ENCODE measurements at places on chromosomes 11 and 22.

DNA sequence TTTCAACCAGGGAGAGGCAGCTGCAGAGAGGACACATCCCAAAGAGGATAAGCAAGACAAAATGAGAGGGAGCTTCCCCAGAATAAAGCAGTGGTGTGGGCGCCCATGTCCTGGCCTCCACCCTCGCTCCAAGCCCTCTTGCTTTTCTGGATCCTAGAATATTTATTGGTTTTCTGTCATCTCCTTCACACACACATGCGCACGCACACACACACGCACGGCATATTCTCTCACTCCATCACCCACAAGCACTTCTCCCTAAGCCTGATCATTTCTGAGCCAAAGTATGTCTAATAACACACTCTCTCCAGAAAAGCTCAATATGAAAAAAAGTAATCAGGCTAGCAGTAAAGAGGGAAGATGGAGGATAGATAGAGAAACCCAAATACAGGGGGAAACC is 7.6 kb downstream of the IGSF9B start:
- H3K4me1 ChIP-seq, result peaks cover 92% of the 10 kb centered on the region
- no peaks in the 10 kb centered on the region for H3K36me3 ChIP-seq
- no peak for DNase-seq
- H3K27ac ChIP-seq, result peak overlapping the region; percentile 67
- peaks cover 35% of the 10 kb centered on the region for H3K27me3 ChIP-seq

DNA sequence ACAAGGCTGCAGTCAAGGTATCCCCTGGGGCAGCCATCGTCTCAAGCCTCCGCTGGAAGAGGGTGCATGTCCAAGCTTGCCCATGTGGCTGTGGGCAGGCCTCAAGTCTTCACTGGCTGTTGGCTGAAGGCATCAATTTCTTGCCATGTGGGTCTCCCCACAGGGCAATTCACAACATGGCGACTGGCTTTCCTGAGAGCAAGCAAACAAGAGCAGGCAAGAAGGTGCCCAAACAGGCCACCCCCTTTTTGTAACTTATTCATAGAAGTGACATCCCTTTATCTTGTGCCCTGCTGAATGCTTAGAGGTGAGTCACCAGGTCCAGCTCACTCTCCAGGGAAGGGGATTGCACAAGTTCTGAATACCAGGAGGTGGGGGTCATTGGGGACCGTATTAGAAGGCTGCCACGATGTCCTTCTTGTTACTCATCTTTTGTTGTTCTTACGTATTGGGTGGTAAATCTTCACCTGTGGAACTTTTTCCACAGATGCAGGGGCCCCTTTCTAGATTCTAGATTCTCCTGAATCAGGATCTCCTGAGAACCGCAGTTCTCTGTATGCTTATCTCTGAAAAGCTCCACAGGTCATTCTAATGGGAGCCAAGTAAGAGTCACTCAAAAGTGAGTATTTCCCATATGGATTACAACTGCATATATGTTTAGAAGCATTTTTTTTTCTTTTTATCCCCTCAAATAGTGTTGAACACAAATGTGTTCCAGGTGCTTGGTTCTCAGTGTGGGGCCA is 44.2 kb upstream of the MICAL2 start:
- H3K4me1 ChIP-seq, result peaks cover 37% of the 10 kb centered on the region
- no peak for DNase-seq
- no peak overlapping the region for H3K4me3 ChIP-seq
- H3K36me3 ChIP-seq, result no peaks in the 10 kb centered on the region
- H3K27me3 ChIP-seq, result peaks cover 5% of the 10 kb centered on the region

DNA sequence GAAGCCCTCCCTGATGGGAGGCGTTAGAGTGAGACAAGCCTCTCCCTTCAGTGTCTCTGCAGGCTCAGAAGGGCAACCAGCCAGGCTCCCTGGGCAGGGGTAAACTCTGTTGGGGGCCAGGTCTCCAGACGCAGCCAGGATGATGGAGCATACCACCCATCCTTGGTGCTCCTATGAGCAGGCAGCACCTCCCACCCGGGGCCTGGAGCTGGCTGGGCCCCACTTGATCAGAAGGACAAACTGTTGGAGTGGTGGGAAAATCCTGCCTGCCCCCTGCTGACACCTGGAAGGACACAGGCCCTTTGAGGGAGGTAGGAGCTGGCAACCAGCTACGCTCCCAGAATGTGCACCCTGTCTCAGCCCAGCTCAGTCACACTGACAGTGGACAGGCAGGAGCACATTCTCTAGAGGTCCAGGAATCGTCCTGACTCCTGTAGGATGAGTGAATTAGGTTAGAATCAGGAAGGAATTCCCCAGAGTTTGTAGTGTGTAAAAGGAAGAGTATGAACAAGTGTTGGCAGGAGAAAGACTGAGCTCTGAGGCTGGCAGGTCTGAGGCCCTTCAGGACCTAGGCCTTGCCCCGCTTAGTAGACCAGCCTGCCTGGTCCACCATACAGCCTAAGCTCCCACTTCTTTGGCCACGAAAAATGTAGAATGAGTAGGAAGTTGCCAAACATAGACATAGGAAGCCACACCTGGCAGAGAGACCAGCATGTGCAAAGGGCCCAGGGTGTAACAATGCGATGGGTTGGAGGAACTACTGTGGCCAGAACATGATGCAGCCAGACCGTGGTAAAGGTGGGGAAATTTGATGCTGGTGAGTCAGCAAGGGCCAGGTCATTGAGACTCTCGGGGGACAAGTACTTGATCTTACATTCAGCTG is 19.1 kb downstream of the ARHGEF17 start:
- peaks cover 2% of the 10 kb centered on the region for H3K27me3 ChIP-seq
- peaks cover 8% of the 10 kb centered on the region for H3K36me3 ChIP-seq
- H3K4me1 ChIP-seq, result peaks cover 98% of the 10 kb centered on the region
- no peak for DNase-seq
- peak overlapping the region; percentile 5 for H3K4me3 ChIP-seq

GRCh38 chr11:105960252-105961245 is 61.5 kb downstream of the MSANTD4 start:
- H3K4me3 ChIP-seq, result no peak overlapping the region
- H3K36me3 ChIP-seq, result no peaks in the 10 kb centered on the region
- no peak overlapping the region for H3K27ac ChIP-seq
- peaks cover 10% of the 10 kb centered on the region for H3K4me1 ChIP-seq
- peak; percentile 15 for DNase-seq

GRCh38 chr11:75279273-75279672 is 38.7 kb downstream of the TPBGL start:
- H3K36me3 ChIP-seq, result no peaks in the 10 kb centered on the region
- no peak for DNase-seq
- H3K4me1 ChIP-seq, result peaks cover 9% of the 10 kb centered on the region
- peaks cover 4% of the 10 kb centered on the region for H3K27me3 ChIP-seq

DNA sequence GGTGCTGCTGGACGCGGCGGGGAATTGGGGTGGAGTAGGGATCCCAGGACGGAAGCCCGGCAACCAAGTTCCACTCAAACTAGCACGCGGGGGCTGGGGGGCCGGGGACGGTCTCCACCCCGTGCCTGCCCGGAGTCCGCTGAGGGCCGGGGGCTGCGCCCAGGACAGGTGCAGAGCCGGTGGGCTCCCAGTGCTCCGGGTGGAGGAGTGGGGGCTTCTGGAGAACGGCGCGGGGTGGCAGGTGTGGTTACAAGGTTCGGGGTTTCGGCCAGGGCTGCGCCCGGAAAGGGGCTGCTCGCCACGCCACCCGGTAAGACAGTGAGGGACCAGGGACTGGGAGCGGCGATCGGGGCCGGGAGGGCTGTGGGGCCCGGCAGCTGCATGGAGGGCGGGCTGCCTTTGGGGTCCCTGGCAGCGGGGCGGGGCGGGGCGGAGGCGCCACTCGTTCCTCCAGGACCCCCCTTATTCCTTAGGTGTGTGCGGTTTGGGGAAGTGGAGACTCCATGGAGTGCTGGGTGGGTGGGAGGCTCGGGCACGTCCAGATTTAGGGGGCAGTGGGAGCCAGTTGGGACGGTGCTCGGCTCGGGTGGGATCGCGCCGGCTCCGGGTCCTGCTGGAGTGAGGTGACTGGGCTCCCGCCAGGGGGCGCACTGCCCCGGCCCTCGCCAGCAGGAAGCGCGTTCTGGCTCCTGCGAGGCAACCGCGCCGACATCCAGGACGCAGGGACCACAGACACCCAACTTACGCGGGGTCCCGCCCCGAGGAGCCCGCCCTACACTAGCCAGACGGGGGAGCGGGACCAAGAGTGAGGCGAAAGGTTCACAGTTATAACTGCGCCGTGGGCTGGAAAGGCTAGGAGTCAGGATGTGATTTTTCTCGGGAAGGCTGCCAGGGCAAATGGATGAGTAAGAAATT is 868 bp downstream of the TSPAN18 start:
- H3K27me3 ChIP-seq, result peaks cover 4% of the 10 kb centered on the region
- H3K4me3 ChIP-seq, result peak overlapping the region; percentile 88
- peaks cover 64% of the 10 kb centered on the region for H3K4me1 ChIP-seq
- H3K27ac ChIP-seq, result peak overlapping the region; percentile 66
- H3K36me3 ChIP-seq, result no peaks in the 10 kb centered on the region

DNA sequence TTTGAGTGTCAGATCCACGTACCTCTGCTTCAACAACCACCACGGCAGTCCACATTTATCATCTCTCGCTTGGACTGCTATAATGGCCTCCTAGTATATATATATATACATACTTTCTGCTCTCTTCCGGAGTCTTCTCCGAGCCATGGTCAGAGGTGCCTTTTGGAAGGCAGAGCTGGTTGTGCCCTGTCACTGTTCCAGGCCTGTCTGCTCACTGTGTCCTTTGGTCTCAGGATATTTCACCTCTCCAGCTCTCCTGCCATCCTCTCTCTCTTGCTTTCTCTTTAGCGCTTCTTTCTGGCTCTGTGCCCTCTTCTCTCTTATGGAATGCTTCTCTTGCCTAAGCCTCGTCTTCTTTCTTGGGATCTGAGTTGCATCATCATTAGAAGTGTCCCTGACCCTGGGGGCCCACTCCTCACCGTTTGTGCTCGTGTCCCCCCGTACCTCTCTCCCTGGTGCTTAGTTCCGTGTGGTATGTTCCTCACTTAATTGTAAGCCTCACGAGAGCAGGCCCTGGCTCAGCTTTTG is 86.1 kb upstream of the RASSF10 start:
- H3K4me3 ChIP-seq, result no peak overlapping the region
- DNase-seq, result no peak

GRCh38 chr22:41648432-41648831 is 27.3 kb downstream of the XRCC6 start:
- H3K4me3 ChIP-seq, result no peak overlapping the region
- DNase-seq, result no peak
- H3K27me3 ChIP-seq, result no peaks in the 10 kb centered on the region
- peaks cover 76% of the 10 kb centered on the region for H3K36me3 ChIP-seq
- no peaks in the 10 kb centered on the region for H3K4me1 ChIP-seq

GRCh38 chr11:83156996-83157593 is at the start of gene PCF11:
TSS of gene PCF11 (plus strand) at chr11:83157131. CDS start at chr11:83157440, 309 bp downstream.
- DNase-seq, result no peak
- H3K27ac ChIP-seq, result peak within 1 kb of the TSS; percentile 100
- H3K4me3 ChIP-seq, result peak within 1 kb of the TSS; percentile 100
- peaks cover 26% of the 10 kb centered on the region for H3K36me3 ChIP-seq
- no peaks in the 10 kb centered on the region for H3K27me3 ChIP-seq

DNA sequence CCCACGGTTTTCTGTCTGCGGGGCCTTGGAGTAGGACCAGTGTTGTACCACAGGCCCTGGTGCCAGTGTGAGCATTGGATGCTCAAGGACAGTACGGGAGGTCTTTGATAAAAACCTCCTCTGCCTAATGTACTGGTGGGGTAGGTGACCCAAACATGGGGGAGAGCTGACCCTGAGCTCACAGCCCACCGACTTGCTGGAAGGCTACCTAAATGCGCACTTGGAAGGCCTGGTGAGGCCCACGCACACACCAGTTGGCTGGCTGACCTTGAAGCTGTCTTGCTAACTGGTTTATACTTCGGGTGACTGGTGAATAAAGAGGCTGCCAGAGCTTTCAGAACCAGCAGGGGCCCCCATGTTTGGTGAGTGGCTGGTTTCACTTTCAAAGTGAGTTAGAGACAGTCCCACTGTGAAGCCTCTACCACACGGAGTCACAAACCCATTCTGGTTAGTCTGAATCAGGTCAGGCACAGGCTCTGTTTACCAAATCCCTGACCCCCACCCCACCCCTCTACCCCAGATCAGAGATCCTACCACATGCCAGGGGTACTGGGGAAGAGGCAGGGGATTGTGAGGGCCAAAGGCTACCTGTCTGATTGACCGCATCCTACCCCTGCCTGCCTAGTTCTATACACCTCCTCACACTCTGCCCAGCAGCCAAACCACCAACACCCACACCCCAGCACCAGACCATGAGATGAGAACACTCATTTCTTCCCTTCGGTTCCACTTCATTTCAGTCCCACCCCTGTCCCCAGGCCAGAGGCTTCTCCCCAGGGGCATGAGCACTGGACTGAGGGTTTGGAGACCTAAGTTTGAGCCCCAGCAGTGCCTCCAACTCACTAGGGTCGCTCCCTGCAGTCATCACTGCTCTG is 12.7 kb upstream of the IL2RB start:
- peaks cover 23% of the 10 kb centered on the region for H3K27me3 ChIP-seq
- DNase-seq, result no peak
- H3K4me3 ChIP-seq, result no peak overlapping the region
- no peak overlapping the region for H3K27ac ChIP-seq

- DNase-seq, result no peak
- H3K36me3 ChIP-seq, result no peaks in the 10 kb centered on the region
- H3K4me1 ChIP-seq, result no peaks in the 10 kb centered on the region
- H3K4me3 ChIP-seq, result no peak overlapping the region
- no peak overlapping the region for H3K27ac ChIP-seq
- H3K27me3 ChIP-seq, result peaks cover 17% of the 10 kb centered on the region
Measured at GRCh38 chr11:11450744-11451362, 97.8 kb upstream of the CSNK2A3 start.

DNA sequence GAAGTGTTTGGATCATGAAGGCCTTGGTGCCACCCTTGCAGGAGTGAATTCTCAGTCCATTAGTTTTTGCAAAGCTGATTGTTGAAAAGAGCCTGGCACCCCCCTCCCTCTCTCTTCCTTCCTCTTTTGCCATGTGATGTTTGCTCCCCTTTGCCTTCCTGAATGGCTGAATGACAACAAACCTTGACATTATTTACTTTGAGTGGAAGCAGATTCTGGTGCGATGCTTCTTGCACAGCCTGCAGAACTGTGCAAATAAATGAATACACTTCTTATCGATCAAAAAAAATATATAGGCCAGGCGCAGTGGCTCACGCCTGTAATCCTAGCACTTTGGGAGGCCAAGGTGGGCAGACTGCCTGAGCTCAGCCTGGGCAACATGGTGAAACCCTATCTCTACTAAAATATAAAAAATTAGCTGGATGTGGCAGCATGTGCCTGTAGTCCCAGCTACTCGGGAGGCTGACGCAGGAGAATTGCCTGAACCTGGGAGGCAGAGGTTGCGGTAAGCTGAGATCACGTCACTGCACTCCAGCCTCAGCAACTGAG is 2.0 kb upstream of the NARS2 start:
- peaks cover 11% of the 10 kb centered on the region for H3K36me3 ChIP-seq
- H3K27ac ChIP-seq, result no peak overlapping the region
- no peak for DNase-seq
- H3K4me3 ChIP-seq, result peak overlapping the region; percentile 57

GRCh38 chr11:108319541-108320145 is 96.8 kb downstream of the ATM start:
- no peak overlapping the region for H3K4me3 ChIP-seq
- H3K27ac ChIP-seq, result no peak overlapping the region
- H3K27me3 ChIP-seq, result no peaks in the 10 kb centered on the region
- no peak for DNase-seq

All from nephron progenitor cell (in vitro differentiated cells).